ENCODE measurements at places on chromosomes 1 and 21. TPM values are rescaled to one million over a fixed set of nuclear protein-coding genes. Genes with fewer than 3 reads are reported as not detected.

TMEM125 gene
- total RNA-seq, result under 0.01 TPM

LMX1A gene
- not detected for total RNA-seq

PLA2G2A gene
- total RNA-seq, result not detected

SYPL2 gene
- total RNA-seq, result 0.19 TPM

Measured in regular cardiac myocyte (primary cell).